ENCODE measurements at places on chromosomes 11 and 22.
A peak's percentile ranks its signal among the peaks of the same experiment; 100 is the strongest.

DNA sequence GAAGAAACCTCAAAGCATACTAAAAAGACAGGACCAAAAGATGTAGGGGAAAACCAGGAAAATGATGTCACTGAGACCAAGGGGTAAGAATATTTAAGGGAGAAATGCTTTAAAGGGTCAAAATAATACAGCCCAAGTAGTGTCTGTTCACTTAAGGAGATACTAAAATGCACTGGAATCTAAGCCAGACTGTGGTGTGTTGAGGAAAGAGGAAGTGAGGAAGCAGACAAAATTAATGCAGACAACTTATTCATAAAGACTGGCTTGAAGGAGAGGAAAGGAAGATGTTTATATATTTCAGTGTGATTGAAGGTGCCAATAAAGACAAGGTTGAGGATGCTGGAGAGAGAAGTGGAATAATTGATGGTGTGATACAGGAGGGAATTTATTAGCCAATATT lies 15.7 kb downstream of the ZNF215 start:
- DNase-seq, result no peak

DNA sequence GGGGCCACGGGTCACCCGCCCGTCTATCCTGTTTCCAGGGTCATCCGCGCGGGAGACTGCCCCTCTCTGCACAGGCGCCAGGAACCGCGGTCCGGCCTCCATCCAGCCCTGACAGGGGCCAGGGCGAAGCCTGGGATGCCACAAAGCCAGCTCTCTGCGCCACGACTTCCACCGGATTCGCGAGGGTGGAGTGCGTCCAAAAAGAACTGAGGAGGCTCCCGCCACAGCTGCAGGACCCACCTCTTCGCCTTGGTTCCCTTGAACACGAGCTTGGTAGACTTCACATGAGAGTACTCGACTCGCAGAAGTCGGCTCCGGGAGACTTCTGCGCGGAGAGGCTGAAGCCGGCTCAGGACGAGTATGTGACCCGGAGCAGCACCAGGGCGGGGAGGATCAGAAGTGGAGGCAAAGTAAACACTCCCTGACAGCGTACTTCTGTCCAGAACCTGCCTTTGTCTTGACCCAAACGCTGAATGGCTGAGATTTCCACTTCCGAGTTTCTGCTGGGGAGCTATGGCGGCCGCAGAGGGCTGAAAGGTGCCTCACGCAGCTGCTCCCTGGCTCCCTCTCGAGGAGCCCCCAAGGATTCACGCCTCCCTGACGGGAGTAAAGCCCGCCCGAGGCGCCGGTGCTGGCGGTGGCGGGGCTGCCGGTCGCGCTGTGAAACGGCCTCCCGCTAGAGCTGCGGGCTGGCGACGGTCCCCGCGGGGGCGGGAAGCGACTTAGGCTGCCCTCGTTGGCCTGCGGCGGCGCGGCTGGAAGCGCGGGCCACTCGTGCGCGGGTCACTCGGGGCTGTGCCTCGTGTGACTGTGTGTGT lies 4566.7 kb upstream of the OR11H1 start:
- DNase-seq, result no peak

GRCh38 chr11:21921151-21921550 lies 271.7 kb upstream of the ANO5 start:
- DNase-seq, result no peak

DNA sequence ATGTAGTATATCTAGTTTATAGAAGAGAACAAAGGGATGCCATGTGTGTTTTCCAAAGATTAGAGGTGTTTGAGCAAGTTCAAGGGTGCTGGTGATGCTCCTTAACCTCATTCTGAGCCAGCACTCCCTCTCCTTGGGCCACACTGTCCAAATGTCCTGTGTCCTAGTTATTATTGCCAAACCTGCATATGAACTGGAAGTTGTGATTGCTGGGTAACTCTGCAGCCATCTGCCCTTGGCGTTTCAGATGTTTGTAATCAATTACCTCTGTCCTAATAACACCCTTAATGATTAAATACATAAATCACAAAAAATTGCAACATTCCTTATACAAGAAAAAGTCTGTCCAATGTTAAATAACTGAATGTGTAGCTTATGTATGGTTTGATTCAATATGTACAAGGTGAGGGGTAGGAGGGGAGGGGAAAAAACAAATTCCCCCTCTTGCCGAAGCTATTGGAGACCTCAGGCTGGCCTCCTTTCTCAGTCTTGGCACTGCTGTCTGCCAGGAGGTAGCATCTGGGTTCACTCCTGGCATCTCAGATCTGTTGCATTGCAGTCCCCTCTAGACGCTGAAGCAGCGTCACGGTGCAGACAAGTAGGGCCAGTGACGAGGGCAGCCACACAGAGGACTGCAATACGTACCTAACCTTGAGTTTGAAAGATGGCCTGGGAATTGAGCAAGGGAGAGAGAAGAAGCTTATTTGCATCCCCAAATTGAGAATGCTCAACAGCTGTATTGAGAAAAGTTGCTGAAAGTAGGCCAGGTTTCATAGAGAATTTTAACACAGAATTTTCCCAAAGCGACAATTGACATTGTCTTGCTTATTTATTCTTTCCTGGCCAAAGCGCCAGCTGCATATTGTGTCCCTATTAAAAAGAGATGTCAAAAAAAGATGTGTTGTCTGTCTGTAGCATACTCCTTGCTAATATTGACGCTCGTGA lies 89.6 kb upstream of the ARHGAP32 start:
- DNase-seq, result no peak

GRCh38 chr11:20131788-20132666 lies 28.2 kb downstream of the DBX1 start:
- peak; percentile 80 for DNase-seq

GRCh38 chr11:62786318-62787004 lies 741 bp upstream of the TMEM179B start:
- peak; percentile 93 for DNase-seq

DNA sequence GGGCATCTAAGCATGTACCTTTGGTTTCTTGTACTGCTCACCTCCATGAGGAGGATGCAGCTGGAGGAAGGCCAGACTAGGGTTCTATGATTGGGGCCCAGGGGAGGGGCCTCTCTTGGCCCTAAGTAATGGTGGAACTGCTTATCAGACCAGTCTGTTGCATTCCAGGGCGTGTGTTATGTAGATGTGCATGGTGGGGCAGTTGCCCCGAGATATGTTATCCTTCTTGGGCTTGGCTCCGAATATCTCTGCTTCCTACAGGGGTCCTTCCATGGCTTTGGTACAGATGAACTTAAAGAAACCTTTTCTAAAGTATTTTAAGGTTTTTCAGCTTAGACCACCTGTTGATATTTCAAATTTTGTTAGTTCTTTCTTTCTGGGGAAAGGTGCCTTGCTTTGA lies 126.0 kb downstream of the SWAP70 start:
- DNase-seq, result no peak

DNA sequence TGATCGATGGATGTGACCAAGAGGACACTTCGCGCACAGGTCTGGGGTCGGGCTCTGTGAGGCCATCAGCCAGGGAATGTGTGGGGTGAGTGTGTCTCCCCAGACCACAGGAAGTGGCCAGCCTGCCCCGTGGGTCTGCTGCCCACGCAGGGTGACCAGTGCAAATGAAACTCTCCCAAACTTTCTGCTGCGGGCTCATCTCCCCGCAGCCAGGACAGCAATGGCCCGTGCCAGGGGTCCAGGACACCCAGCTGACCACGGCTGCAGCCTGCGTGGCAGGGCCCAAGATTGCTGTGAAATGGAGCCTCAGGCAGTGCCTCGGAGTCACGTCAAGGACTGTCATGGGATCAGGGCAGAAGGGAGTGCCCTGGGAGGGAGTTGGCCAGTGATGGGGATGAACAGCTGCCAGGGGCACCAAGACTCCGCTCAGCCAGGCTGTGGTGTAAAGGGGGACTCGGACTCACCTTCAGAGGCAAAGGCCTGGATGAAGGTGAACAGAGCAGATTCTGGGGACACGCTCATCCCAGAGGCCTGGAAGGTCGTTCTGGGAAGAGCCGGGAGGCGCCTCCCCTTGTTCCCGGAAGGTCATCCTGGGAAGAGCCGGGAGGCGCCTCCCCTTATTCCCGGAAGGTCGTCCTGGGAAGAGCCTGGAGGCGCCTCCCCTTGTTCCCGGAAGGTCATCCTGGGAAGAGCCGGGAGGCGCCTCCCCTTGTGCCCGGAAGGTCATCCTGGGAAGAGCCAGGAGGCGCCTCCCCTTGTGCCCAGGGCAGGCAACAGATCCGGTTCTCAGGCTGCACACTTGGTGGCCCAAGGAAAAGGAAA lies 252.6 kb downstream of the BRD1 start:
- no peak for DNase-seq

- no peak for DNase-seq
Observed at GRCh38 chr11:32451808-32452207, 16.5 kb upstream of the WT1 start.

- peak; percentile 34 for DNase-seq
Observed at GRCh38 chr11:78000193-78000592, 5.7 kb upstream of the INTS4 start.

DNA sequence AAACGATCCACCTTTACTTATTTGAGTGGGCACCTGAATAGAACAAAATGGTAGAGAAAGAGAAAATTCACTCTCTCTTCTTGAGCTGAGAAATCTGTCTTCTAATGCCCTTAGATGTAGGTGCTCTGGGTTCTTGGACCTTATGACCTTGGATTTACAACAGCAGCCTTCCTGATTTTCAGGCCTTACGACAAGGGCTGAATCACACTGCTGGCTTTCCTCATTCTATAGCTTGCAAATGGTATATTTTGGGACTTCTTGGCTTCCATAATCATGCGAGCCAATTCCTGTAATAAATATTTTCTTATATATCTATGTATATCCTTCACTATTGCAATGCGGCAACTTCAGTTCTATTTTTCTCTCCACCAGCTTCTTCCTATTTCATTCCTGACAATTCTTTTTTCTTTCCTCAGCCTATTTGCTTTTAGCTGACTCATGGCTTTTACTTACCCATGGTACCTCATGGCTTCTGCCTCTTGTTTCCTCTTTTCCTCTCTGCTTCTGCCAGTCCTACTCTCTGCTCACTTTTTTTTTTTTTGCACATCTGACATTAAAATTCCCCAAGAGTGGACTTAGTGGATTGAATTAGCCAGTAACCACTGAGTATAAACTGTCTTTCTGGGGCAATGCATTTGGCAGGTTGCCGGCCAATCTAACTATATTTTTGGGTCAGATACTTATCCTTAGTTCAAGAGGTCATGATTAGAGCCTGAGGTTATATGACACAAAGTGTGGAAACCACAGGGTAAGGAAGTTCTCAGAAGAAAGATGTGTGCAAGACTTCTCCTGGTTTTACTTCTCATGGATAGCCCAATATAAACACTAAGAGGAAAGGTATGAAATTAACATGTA lies 359.5 kb downstream of the TMEM135 start:
- no peak for DNase-seq

DNA sequence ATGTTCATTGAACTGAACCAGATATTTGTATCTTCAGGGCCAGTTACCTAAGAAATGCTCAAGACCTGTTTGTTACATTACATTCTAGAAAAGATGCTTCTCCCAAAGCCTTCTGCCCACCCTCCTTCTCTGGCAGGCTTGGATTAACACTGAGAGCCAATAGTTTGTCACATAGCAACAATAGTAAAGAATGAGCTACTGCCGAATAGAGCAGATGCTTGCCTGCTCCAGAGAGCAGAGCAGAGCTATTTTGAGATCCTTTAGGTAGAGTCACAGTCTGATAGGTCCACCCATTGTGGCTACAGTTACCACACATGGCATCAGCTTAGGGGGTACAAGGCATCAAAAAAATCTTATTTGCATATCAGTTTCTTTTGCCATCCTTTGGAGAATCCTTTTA lies 13.5 kb upstream of the EP300 start:
- no peak for DNase-seq

- no peak for DNase-seq
Observed at GRCh38 chr11:110000031-110000502, 93.1 kb upstream of the ZC3H12C start.

DNA sequence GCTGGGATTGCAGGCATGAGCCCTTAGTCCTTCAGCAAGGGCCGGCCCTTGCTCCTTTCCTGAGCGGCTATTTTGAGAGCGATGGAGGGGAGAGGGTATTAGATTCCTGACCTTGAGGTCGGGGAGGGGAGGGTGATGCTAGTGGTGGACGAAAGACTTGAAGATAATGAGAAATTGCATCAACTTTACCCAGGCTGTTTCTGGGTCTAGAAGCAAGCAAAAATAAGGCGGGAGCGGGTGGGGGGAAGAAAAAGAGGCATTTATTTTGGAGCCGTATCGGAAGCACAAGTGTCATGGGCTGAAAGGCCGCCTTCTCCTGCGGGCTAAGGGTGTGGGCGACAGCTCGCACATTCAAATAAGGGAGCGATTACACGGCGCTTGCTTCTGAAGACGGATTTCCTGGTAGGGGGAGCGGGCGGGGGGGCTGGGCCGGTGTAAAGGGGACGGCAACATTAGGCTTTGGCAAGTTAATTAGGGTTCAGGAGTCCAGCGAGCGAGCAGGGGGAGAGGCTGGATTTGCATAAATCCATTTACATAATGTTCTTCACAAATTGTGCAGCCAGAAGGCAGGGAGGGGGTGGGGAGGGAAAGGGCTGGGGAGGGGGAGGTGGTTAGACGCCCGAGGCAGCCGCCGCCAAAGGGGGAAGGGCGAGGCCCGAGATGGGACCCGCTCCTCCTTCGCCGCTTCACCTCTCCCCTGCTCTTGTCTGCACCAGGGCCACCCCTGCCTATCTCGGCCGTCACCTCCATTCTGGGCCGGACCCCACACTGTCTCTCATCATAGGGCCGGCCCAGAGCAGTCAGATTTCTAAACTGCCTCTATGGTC lies 245.9 kb downstream of the MIAT start:
- peak; percentile 57 for DNase-seq

DNA sequence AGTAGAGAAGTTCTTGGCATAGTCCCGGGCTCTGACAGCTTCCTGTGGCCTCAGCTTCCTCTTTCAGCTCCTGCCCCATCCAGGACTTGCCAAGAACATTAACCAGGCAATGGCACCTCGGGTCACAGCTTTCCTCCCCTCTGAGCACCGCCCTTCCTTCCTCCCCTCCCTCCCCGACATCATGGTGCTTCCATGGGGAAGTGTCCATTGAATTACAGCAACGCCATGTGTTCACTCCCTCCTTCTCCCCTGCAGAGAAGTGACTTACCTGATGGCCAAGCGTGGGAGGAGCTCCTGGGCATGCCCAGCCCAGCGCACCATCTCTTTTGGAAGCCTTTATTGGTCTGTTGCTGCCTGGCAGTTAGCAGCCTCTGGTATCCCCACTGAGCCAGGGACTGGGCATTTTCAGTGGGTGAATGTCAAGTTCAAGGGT lies 25.8 kb upstream of the DAGLA start:
- no peak for DNase-seq

DNA sequence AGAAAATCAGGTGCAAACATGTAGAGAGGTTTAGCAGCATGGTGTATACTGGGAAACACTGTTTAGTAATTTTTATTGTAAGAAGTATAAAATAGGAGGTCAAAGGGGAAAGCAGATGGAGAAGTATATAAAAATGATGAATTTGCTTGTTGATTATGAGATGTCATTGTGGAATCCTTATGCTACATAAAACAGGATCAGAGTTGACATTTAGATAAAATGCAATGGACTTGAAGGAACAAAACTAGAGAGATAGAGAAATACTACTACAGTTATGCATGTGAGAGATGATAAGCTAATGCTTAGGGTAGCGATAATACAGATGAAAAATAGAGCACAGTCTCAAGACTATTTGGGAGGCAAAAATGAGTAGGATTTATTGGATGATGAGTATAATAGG lies 191.9 kb upstream of the CTSC start:
- no peak for DNase-seq
